Skeletal muscle tissue (tissue), 5 donors: ENCODE measurements at places on chromosomes 16 and 17. TPM values are rescaled to one million over a fixed set of nuclear protein-coding genes. Genes with fewer than 3 reads are reported as not detected.

Gene KRTAP9-2
- not detected for total RNA-seq

Gene QRICH2
- total RNA-seq, result 2.1 TPM

Gene SOST
- not detected for total RNA-seq

Gene KRTAP29-1
- total RNA-seq, result not detected

Gene TBC1D3I
- total RNA-seq, result under 0.01 TPM

Gene LRRC37B
- 14.6 TPM for total RNA-seq

Gene KRTAP1-1
- not detected for total RNA-seq

Gene LRRC75A
- 3.7 TPM for total RNA-seq

Gene CALB2
- 1.0 TPM for total RNA-seq

Gene ITGAL
- 4.2 TPM for total RNA-seq

Gene CUEDC1
- total RNA-seq, result 10.4 TPM

Gene MYO15B
- 43.8 TPM for total RNA-seq

Gene IRF8
- total RNA-seq, result 19.8 TPM

Gene EARS2
- 26.1 TPM for total RNA-seq
